Osteoblast (primary cell): ENCODE measurements at places on chromosomes 16 and 17.

DNA sequence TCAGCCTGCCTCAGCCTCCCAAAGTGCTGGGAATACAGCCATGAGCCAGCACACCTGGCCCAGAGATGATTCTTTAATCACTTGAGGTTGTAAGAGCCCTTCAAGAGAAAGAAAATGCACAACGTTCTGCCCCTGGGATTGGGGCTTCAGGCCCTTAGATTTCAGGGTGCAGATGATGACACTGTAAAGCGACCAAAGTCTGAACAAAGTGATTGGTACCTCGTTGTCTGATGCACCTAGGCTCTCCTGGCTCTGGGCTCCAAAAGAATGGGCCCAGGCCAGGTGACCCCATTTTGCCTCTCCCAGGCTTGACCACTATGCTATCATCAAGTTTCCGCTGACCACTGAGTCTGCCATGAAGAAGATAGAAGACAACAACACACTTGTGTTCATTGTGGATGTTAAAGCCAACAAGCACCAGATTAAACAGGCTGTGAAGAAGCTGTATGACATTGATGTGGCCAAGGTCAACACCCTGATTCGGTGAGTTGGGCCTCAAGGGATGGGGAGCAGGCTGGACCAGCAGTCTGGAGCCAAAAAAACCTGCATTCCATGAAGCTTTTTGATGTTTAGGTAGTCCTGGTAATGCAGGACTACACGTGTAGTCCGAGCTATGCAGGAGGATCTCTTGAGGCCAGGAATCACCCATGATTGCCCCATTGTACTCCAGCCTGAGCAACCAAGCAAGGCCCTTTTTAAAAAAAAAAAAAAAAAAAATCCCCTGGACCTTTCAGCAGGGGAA lies 2.8 kb downstream of the RPL23A start:
- peak; percentile 14 for DNase-seq

GRCh38 chr17:38361694-38362465 lies 10.2 kb downstream of the SOCS7 start:
- DNase-seq = no peak

GRCh38 chr16:11271610-11272009 lies 1.8 kb downstream of the PRM3 start:
- DNase-seq = peak; percentile 66

DNA sequence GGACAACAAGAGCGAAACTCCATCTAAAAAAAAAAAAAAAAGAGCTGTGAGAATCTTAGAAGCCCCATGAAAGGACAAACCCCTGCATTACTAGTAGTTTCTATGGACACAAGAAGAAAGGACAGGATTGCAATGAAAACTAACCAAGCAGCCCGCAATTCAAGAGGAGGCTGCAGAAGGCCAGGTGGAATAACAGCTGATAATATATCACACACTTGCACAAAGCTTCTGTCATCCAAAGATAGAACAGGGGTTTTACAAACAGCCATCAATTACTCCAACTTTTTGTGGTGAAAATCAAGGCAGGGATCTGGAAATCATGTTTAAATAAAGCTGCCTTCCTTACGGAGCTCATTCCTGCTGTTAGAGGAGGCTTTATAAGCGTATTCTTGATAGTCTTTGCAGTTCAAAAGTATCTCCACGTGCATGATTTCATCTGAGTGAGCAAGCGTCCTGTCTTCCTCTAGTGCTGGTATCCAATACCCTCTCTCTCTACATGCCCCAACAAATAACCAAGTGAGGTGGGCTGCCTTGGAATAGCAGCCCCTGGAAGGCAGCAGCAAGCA lies 23.1 kb upstream of the TMEM94 start:
- DNase-seq = no peak

GRCh38 chr17:28807925-28808634 lies 34.5 kb downstream of the FAM222B start:
- DNase-seq = peak; percentile 92

- no peak for DNase-seq
Observed at GRCh38 chr17:16880843-16881230, 91.1 kb downstream of the TNFRSF13B start.

DNA sequence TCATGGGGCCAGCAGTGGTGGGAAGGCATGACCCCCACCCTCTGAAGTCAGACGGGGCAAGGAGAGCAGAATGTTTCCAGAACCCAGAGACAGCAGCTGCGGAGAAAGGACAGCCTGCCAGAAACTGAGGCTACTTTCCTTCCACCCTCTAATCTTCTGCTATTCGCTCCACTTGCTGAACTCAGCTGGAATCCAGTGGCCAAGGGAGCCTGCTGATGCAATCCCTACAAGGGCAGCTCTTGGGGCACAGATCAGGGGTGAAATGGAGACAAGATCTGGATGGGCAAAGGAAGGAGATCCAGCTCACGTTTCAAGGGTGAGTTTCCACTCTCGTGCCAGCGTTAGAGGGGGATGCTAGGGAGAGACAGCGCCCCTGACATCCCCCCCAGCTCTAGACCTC lies 479.1 kb downstream of the SLC39A11 start:
- peak; percentile 71 for DNase-seq

GRCh38 chr16:72112452-72112792 lies 18.8 kb downstream of the DHX38 start:
- DNase-seq = peak; percentile 23

- no peak for DNase-seq
Observed at GRCh38 chr16:58461056-58461455, 38.9 kb upstream of the NDRG4 start.

DNA sequence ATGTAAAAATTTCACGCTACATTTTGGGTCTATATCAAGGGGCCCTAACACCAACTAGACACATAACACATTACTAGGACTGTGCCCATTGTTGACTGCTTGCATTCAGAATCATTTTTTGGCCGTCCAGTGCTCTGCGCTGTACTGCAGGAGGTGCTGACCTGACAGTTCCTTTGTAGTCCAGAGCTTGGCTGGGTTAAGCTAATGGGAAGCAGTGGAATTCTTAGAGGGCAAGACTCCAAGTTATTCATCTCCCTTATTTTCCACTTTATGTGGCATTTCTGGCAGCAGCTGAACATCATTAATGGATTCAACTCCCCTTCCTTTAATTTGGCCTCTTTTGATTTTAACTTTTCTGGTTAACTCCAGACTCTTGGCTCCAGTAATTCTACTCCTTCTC lies 351.7 kb downstream of the CDH8 start:
- no peak for DNase-seq

GRCh38 chr17:8189041-8189710 lies 804 bp downstream of the BORCS6 start:
- peak; percentile 60 for DNase-seq

DNA sequence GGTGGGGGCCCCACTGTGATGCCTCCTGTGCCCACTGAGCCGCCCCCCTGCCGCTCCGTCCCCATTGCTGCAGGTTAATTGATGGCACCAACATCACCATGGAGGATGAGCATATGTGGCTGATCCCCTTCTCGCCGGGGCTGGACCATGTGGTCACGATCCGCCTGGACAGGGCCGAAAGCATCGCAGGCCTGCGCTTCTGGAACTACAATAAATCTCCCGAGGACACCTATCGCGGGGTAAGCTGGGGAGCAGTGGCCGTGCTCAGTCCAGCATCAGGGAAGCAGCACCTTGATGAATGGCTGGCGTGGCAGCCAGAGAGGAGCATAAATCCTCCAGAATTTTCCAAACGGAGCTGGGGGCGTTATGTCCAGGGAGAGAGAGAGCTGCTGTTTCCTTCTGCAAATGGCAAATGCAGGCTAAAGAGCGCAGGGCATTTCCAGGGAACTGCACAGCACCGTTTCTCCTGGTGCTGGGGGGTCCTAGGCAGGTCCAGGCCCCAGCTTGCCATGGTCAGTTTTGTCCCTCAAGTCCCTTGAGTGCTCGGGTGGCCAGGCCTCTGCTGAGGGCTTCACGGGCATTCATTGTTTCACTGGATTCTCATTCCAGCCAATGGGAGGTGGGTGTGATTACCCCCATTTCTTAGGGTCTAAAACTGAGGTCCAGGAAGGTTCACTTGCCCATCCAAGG lies 216.4 kb downstream of the KATNIP start:
- peak; percentile 11 for DNase-seq

- no peak for DNase-seq
Observed at GRCh38 chr17:28537219-28537610, 15.2 kb downstream of the UNC119 start.

DNA sequence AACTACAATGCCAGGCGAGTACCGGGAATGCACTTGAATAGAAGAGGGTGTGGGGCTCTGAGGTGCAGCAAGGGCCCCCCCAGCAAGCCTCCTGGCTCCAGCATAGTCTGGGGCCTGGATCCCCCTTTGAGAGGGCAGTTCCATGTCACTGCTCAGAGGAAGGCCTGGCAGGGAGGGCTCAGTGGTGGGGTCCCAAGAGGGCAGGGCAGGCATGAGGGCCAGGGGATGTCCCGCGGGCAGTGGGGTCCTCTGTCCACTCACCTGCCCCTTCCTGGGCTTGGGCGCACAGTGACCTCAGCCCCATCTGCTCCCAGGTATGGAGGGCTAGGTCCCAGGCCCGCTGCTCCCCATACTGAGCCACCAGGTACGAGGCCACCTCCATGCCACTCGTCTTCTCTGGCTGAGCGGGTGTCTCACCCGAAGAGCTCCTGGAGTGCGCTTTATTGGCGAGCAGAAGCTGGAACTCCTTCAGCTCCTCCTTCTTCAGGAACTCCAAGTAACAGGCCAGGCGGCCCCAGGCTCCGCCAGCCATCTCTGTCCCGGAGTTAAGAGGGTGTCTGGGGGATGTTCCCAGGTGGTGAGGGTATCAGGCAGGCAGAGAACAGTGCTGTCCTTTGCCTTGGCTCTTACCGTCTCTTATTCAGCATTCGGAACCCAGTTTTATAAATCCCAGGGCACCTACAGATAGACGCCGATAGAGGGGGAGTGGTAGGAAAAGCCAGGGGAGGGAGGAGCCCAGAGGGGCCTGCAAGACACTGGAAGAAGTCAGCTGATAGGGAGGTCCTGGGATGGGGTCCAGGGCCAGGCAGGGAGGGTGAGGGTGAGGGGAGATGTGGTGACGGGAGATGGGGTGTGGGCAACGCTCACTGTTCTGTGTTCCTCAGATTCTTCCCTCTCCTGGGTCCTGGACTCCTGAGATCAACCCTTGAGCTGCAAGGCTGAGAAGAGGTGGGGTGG lies 605 bp downstream of the NLRP1 start:
- peak; percentile 86 for DNase-seq

- DNase-seq = peak; percentile 94
Observed at GRCh38 chr17:75830164-75831031, 13.8 kb downstream of the UNC13D start.
